ENCODE measurements at places on chromosomes 16 and 17.

DNA sequence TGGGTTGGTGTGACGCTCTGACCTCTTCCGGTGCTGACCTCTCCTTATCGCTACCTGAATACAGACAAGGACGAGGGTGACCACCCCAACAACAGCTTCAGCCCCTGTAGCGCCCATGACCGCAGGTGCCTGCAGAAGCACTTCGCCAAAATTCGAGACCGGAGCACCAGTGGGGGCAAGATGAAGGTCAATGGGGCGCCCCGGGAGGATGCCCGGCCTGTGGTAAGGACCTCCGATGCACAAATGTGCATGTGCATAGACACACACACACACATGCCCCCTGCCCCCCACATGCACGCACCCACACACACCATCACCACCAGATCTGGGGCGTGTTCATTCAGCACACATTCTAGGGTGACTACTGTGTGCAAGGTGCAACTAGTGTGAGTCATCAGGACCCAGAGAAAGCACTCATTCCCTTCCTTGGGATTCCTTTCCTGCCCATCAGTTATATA lies 9.7 kb downstream of the IGFBP4 start:
- no peak for DNase-seq

DNA sequence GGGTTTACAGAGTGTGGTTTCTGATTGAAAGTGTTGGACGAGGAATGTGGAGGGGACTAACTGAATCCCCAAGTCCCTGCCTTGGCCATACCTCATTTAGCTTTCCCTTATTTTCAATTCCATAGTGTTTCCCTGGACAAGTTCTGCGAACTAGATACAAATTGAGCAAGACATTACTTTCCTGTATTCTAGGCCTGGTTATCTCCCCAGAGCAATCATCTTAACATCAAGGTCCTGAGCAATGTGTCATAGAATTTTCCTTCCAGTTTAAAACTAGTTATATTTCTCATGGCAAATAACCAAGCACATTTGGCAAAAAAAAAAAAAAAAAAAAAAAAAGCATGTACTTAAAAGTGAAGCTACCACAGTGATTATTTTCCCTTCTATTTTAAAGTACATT lies 330.1 kb downstream of the CDH11 start:
- no peak for DNase-seq

DNA sequence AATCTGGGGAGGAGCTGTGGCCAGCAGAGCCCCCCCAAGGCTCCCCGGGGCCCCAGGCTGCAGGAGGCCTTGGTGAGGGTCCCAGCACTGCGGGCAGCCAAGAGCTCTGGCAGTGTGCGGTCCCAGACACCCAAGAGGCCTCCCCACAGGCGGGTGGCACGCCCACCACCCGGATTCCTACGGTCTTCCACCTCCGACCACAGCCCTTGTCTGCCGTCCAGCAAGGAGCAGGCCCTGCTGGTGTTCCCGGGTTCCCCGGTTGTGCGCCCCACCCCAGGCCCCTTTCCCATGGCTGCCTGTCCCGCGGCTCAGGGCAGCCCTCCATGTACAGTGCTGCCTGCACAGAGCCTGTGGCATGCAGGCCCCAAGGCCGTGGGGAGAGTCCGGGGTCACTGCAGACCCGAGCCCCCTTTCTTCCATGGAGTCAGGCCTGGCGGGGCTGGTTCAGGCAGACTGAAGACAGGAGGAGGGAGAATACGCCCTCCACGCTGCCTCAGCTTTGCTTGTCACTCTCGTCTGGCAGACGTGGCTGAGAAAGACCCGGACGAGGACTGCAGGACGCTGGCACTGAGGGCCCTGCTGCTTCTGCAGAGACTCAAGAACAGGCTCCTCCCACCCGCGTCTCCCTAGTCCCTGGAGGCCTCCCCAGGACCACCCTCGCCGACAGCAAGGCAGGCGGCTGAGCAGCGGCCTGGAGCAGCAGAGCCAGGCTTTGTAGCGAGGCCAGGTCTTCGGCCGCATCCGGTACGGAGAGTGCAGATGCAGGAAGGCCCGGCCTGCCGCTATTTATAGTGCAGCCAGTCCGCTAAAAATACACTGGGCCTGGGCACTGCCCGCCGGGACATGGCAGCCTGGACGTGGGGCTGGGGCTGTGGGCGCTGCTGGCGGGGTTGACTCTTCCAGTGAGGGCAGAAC lies 16.4 kb downstream of the TELO2 start:
- no peak for DNase-seq

GRCh38 chr17:81287741-81288430 lies 7.2 kb downstream of the SLC38A10 start:
- peak; percentile 54 for DNase-seq

GRCh38 chr16:14186007-14186794 lies 115.1 kb downstream of the MRTFB start:
- DNase-seq = peak; percentile 20

- DNase-seq = peak; percentile 43
Measured at GRCh38 chr16:2835638-2836493, 5.8 kb downstream of the ZG16B start.

- peak; percentile 49 for DNase-seq
Measured at GRCh38 chr16:81520560-81521135, 76.0 kb downstream of the CMIP start.
